Vagina (tissue), 2 donors: ENCODE measurements at places on chromosomes 12 and 14. TPM values are rescaled to one million over a fixed set of nuclear protein-coding genes. Genes with fewer than 3 reads are reported as not detected.

Gene ZNF268
- total RNA-seq = 9.1 TPM

Gene TMEM132C
- total RNA-seq = 20.6 TPM

Gene PLA2G1B
- total RNA-seq = not detected

DNA sequence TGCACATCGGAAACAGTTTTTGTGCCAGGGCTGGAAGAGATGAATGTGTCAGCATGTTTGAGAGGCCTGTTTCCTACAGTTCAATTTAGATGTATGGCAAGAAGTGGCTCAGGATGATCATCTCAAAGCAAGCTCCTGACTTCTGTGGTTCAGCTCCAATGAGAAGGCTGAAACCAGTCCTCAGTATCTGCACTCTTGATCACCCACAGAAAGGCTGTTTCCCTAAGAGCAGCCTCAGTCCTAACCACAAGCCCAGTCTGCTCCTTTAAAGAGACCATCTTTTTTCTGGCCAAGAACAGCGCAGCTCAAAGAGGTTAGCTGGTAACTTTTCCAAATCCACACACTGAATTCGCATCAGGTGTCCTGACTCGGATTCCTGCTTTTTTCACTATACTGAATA is 19.2 kb downstream of the CSRP2 start:
- no peak for DNase-seq

Gene NDUFA12
- 79.3 TPM for total RNA-seq

DNA sequence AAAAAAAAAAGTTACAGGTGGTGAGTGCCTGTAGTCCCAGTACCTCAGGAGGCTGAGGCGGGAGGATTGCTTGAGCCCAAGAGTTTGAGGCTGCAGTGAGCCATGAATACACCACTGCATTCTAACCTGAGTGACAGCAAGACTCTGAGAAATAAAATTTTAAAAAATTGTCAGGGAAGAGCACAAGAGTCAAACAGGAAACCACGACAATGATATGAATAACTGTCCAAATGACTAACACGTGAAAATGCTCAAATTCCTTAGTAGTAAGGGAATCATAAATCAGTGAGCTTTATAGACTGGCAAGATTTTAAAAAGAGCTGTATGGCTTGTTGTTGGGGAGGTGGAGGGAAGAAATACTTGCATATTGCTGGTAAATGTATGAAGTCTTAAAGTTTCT is 12.9 kb upstream of the ASPG start:
- DNase-seq = no peak

- no peak for DNase-seq
Measured at GRCh38 chr14:95309261-95310051, 10.3 kb downstream of the CLMN start.

DNA sequence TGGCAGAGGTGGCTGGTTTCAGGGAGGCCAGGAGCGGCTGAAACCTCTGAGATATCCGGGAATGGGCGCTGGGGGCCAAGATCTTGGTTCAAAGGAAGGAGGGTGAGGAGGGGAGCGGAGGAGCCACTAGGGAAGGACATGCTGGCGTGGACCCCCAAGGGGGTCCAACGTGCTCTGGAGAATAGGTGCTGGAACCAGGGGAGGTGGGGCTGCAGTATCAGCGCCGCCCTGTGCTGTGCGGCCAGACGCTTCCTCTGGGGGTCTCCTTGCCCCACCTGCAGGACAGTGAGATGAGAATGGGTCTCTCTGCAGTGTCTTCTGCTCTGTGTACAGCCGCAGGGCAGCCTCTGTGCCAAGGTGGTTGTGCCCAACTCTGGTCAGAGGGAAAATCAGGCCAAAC is 2.5 kb downstream of the FAM181A start:
- no peak for DNase-seq

Gene AHSA1
- 85.9 TPM for total RNA-seq

Gene HAL
- 0.74 TPM for total RNA-seq

DNA sequence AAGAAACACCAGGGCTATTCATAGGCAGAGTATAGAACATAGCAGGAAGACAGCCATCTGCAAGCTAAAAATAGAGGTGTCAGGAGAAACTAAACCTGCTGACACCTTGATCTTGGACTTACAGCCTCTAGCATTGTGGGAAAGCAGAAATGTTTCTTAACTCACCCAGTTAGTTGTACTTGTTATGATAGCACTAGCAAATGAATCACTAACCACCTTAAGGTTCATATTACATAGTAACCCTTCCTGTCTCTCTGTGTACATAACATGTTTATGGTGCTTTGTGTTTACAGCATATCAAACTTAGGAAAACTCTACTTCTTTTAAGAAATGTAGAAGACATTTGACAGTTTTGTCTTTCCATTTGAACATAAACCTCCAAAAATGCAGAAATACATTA is 1031.3 kb downstream of the FSCB start:
- DNase-seq = no peak

Gene DPY19L2
- total RNA-seq = 9.6 TPM

Gene CLEC2A
- total RNA-seq = not detected

GRCh38 chr12:50050410-50051098 is 6.8 kb upstream of the ASIC1 start:
- DNase-seq = no peak

GRCh38 chr14:93137864-93138263 is 22.1 kb upstream of the ITPK1 start:
- no peak for DNase-seq

Gene C14orf180
- 1.7 TPM for total RNA-seq

Gene CCDC197
- total RNA-seq = not detected

Gene AGAP2
- 1.5 TPM for total RNA-seq

DNA sequence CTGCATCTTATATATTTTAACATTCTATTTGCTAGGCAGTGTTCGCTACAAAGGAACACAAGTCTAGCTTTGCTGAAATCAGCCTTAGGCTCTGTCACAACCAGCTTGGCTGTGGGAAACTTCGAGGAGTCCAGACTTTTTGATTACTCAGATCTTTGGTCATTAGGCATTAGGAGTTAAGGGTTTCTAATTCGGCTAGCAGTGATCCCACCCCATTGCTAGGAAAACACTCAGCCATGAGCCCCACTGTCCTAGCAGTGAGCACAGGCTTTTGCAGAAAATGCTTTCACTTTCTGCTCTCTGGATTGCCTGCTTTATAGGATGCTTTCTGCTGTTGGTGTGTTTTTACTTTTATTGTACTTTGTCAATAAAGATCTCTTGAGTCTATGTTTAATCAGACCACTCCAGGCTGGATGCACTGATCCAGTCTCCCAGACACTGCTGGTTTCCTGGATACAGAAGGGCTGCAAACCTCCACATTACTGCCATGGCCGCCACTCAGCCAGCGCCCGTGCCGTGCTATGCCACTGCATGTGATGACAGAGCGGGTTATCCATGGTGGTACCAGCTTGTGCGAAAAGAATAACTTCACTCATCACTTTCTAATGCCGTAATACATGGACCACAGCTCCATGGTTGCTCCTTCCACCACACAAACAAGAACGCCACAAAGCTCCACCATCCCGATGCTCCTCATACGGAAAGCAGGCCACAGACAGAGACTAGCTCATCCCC is 41.0 kb upstream of the PYGL start:
- no peak for DNase-seq

Gene CLEC1B
- total RNA-seq = not detected

Gene CLEC14A
- 33.1 TPM for total RNA-seq

DNA sequence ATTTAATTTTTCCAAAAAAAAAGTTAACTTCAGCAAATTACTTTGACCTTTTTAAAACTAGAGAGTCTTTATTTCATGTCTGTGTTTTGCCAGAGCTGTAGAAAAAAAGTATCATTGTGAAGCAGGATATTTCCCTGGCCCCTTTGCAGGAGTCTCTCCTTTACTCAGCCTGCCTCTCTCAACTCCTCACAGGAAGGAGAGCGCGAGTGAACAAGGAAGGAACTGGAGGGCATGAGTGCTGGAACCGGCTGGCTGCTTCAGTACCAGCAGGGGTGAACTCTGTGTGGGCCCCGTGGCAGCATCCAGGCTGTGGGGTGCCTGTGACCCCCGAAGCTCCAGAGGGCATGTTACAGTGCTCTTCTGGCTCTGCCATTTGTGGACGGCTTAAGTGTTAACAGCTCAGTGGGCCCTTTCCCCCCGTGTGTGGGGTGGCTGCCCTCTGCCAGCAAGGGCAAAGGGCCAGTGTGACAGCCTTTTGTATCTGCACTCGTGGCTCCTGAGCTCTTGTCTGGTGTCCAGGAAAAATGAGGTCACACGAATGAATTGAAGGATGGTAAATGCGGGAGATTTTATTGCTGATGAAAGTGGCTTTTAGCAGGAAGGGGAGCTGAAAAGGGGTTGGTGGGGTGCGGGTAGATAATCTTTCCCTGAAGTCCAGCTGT is 76.6 kb upstream of the KCNH3 start:
- no peak for DNase-seq

GRCh38 chr12:87001102-87001501 is 744.9 kb upstream of the MGAT4C start:
- no peak for DNase-seq

- DNase-seq = no peak
Measured at GRCh38 chr12:92191061-92191460, 45.4 kb upstream of the BTG1 start.

- DNase-seq = no peak
Measured at GRCh38 chr12:45349916-45350315, 134.0 kb downstream of the ANO6 start.

DNA sequence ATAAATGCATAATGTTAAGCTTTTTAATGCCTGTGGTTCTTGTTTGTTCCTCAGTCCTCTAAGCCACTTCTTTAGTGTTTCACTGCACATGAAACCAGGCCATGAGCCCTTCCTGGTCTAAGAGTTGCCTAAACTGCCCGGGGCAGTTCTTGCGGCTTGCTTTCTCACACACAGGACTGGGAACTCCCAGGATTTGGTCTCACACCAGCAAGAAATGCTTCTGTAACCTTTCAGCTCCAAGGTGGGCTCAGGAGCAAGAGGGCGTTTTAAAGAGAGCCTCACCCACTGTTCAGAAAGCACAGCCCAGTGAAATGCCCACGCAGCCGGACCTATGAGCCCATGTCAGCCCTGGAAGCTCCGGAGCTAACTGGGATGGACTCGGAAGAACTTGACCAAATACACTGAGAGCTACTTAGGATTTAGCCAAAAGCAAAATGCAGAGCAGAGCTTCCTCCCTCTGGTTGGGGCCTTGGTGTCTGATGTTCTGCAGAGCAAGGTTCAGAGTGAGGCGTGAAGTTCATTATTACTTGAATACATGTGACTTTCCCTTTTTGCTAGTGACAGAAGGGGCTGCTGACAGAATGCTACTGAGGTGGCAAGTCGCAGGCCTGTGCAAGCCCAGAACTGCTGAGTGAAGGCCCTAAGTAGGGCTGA is 23.4 kb downstream of the SLC25A29 start:
- DNase-seq = no peak

DNA sequence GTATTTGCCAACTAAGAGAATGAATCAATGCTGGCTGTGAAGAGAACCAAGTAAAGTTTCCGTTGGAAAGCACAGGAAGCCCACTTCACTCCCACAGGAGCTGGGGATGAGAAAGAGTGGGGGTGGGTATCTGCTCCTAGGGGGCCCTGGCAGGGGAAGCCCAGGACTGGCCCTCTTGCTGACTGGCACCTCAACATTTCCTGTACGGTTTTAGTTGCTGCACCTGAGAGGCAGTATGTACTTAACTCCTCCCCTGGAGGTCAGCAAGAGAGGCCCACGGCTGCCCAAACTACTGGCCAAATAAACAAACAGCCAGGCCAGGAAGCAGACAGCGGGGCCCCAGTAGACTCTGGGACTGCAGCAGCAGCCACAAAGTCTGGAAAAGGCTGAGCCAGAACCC is 33.8 kb upstream of the VWF start:
- no peak for DNase-seq

DNA sequence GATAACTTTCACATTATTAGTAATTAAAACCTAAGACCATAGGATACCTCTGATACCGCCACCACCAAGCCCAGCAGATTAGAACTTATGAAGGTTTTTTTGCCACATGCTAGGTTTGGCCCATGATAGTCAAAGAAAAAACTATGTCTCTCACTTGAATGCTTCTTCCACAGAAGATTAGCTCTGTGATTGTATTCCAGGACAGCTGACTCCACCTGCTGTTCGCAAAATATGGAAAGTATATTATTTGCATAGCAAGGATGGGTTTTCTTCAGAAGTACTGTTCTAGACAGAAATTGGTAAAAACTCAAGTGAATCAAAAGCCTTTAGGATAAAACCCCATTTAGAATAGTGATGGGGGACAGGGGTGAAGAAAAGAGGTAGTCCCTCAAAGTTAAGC is 42.2 kb downstream of the PPFIBP1 start:
- no peak for DNase-seq

Gene OTOGL
- total RNA-seq = under 0.01 TPM

Gene MMP14
- 187 TPM for total RNA-seq

GRCh38 chr12:106256524-106256923 is 8.7 kb upstream of the CKAP4 start:
- DNase-seq = peak; percentile 32

GRCh38 chr14:23237772-23238594 is at the start of gene RNF212B:
Gene RNF212B, plus strand, starts transcription at chr14:23237936. Its CDS starts 2,410 bp downstream, at chr14:23240346.
- DNase-seq = no peak

DNA sequence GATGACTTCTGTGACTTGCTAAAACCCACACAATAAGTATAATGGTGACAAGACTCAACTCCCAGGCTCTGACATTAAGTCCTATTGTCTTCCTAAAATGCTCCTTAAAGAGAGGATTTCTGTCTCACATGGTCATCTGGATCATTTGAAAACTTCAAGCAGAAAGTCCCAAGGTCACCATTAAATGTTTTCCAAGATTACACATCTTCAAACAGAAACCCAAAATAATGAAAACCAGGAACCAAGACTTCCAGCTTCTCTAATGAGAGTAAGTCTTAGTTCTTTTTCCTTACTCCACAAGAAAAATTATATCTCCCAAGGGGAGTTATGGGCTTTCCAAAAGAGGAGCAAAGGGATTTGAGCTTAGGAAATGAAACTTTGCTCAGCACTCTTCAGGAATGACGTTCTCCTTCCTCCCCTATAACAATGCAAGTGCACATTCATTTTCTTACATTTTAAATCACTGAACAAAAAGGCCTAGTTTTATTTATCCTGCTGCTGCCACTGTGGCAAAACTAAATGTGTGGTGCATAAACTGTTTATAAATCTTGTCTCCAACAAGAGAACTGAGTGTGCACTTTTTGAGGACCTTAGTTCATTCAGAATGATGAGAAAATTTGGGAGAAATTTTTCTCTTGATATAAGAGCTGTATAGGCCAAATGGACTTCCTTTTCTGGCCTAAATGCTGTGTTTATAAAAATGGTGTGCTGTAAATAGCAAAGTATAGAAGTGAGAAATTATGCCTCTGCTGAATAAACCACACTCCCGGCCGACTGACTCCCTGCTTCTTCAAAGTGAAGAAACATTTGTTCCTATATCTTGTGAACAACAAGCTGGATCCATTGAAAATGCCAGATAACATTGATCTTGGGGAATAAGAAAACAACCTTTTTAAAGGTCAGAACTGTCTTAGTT is 148.4 kb upstream of the PLEKHG7 start:
- DNase-seq = no peak

GRCh38 chr12:19185262-19185929 is 55.9 kb downstream of the PLEKHA5 start:
- DNase-seq = no peak

Gene TAS2R9
- total RNA-seq = not detected
